ENCODE measurements at places on chromosomes 6 and 20. TPM values are rescaled to one million over a fixed set of nuclear protein-coding genes. Genes with fewer than 3 reads are reported as not detected.

DNA sequence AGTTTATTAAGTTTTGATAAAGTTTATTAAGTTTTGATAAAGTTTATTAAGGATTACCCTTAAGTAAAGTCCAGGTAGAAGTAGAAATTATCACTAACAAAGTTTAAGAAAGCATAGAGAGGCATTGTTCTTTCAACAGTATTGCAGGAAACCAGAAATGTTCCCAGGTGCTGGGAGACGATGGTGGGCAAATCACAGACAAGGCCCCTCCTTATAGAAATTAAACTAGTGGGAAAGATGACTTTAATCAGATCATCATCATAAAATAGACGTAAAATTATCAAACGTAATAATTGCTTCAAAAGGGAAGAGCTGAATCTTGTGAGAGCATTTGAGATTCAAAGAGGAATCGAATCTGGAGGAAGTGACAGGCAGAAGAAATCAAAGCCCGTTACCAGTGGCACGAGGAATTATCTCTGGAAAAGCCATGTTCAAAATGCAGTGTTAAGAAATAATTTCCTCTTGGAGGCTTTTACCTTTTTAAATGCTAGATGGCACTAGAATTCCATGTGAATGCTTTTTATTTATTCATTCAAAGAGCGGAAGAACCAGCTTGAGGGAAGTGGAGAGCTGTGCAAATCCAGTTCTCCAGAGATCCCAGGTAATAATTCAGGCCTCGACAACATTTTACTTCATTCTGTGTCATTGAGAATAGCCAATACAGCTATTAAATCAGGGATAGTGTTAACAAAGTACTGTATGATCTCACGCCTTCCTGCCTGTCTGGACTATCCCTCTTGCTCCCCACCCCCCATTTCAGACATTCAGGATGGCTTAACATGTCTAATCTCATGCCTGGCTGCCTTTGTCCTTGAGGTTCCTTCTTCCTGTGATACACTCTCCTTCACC lies 1.0 kb upstream of the APMAP start:
- no peak for DNase-seq

GRCh38 chr6:42555477-42556457 lies 8.1 kb upstream of the UBR2 start:
- DNase-seq, result no peak

DNA sequence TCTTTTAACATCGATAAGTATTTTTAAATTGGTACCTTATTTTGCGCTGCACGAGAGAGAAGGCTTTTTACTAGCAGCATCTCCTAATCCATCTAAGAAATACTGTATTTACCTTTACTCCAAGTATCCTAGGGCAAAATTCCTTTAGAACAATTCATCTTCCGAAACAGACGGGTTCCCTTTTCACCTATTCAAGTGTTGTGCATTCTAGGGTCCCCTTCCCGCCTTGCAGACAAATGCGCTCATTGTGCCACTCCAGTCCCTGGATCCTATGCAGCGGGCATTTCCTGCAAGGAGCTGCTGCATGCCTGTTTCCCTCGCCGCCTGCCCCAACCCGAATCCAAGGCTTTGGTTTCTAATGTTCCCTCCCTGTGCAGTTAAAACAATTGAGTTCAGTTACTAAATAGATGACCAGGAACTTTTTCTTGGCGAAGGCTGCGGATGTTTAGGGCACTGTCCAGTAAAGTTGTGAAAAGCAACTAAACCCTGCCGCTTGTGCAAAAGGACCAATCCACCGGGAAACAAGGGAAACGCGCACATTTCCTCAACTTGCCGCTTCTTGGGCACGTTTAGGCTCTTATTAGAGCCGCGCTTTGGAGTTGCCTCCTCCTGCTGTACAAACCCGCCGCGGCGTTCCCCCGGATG lies 556 bp upstream of the SCAF8 start:
- DNase-seq, result no peak

KCNK16 gene
- not detected for total RNA-seq

Measured in T-cell (primary cell).